Kidney epithelial cell (primary cell): ENCODE measurements at places on chromosomes 13 and 19. TPM values are rescaled to one million over a fixed set of nuclear protein-coding genes. Genes with fewer than 3 reads are reported as not detected.

The KLK1 gene
- not detected in 2 replicates for total RNA-seq

- peak; percentile 69 for DNase-seq
These were observed 135.7 kb downstream of the LMO7 start for GRCh38 chr13:75771818-75772217.

The TEKTIP1 gene
- total RNA-seq: not detected in 2 replicates

- no peak for DNase-seq
These were observed 10.6 kb downstream of the ERICH6B start for GRCh38 chr13:45604892-45605291.

- DNase-seq: no peak
These were observed 526 bp downstream of the NFIX start for GRCh38 chr19:12995596-12996405.

DNA sequence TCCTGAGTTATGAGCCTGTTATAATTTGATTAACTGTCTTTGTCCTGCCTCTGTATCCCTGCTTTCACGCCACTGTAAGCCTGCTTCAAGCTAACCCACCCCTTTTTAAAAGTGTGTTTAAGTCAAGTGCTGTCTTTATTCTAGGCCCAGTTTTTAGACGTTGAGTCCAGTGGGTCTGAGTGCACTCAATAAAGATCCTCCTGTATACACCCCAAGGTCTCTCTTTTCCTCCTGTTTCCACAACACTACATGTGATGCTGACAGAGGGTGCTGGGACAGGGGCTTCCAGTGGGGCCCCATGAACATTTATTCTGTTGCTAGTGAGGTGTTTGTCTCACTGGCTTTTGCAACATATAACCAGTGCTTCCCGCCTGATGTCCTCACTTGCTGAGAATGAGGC, 6.7 kb upstream of the F2RL3 start:
- no peak for DNase-seq

The NAPA gene
- 127 and 142 TPM in 2 replicates for total RNA-seq

DNA sequence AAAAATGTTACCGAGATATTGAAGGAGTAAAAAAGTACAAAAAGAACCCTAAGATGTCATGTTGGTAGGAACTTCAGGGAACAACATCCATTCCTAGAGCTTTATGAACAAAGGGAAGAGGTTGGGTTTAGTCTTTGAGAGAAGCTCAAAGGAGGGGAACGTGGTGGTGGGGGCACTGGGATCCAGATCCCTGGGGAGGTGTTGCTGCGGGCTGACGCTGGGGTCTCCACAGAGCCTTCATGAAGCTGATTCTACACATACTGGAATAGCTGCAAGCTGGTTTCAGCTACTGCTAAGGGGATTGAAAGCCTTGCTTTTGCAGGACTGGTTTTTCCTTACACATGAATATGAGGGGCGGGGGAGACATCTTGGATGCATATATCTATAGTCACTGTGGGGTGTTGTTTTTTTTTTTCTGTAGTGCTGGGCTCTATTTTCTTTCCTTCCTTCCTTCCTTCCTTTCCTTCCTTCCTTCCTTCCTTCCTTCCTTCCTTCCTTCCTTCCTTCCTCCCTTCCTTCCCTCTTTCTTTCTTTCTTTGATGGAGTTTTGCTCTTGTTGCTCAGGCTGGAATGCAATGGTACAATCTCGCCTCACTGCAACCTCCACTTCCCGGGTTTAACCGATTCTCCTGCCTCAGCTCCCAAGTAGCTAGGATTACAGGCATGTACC, 6.5 kb upstream of the MZF1 start:
- no peak for DNase-seq

- no peak for DNase-seq
These were observed 7.8 kb downstream of the NCLN start for GRCh38 chr19:3193256-3194105.

- no peak for DNase-seq
These were observed 55.4 kb downstream of the GSX1 start for GRCh38 chr13:27847669-27848068.

The KLK7 gene
- total RNA-seq: 18.7 and 18.8 TPM in 2 replicates

The ACP7 gene
- total RNA-seq: 0.33 and 0.82 TPM in 2 replicates

DNA sequence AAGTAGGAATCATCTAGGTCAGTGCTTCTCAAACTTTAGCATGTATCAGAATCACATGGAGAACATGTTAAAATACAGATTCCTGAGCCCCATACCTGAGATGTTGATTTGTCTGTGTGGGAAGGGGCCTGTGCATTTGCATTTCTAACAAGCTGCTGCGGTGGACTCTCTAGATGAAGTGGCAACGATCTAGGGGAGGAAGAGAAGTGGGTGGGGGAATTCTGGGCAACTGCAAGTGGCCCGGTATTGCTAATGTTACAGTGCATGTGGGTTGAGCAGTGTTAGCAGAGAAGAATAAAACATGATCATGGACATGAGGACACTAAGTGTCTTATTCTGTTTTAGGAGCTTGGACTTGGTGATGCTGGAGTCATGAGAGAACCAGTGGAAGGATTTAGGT, 329.0 kb downstream of the OLFM4 start:
- no peak for DNase-seq

DNA sequence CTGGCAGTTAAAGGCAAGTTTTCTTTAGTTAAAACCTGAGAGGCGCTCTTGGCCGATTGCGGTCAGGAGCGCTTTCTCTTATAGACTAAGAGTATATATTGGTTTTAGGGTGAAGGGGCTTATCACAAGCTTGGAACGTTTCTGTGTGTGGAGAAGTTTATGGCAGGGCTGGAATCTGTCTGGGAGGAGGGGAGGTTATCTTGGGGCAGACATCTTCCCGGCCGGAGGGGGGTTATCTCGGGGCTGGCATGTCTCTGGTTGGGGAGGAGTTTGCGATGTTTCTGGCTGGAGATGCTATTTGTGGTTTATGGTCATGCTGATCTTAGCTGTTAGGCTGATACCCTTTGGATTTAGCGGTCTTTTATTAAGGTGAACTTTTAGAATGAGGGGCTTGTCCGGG, 18.3 kb downstream of the KDM4B start:
- DNase-seq: no peak

- DNase-seq: no peak
These were observed 10.8 kb downstream of the GYS1 start for GRCh38 chr19:48982280-48982679.

DNA sequence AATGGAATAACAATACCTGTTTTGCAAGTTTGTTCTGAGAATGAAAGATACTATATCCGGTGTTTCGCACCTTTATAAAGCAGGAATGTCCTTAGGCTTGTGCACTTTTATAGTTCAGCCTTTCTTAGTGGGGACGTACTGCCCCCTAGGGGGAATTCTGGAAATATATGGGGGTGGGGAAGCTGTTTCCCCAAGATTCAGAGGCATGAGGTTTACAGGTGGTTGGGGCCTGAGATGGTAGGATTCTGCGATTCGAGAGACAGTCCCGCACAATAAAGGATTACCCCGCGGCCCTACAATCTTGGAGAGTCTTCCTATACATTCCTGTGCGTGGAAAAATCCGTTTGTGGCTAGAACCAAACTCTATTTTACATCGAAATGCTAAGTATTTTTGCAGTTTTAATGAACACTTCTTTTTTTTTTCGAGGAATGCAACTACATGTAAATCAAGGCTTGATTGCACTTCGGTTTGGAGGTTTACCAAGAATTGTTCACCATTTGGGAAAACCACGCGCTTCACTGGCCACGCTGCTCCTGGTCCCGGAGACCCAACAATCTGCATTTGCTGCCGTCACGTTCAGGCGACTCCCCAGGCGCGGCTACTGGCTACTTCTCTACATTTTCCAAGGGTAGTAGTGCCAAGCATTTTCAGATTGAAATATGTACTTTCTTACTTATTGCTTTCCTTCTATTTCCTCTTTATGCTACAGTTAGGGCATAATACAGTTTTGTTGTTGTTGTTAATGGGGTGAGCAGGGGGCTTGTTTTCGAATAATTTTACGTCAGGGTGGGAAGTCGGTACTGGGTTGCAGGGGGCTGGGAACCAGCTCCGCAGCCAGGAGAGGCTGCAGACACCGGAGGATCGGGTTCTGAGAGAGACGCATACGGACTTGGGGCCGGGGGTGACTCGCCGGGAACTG, 830 bp downstream of the NEK5 start:
- no peak for DNase-seq

The INSL3 gene
- not detected in 2 replicates for total RNA-seq

GRCh38 chr13:86559901-86560300, 760.7 kb upstream of the SLITRK6 start:
- DNase-seq: no peak

DNA sequence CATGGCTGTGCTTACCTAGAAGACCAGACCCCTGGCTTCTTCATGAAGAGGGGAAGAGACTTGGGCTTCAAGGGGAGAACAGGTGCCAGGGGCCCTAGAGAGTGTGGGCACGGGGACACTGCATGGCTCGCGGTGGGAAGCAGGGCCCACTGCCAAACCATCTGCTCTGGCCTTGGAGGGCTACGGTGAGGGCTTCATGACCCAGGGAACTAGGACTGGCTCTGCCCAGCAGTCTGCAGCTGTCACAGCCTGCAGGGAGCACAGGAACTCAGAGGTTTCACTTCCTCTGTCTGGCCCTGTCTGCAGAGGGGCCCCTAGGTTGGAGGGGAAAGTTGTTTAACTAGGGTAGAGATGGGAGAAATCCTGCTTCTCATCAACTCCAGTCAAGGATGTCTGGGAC, 4.3 kb downstream of the ERCC1 start:
- DNase-seq: no peak

- DNase-seq: no peak
These were observed 25.4 kb downstream of the MAP2K2 start for GRCh38 chr19:4098493-4098892.

DNA sequence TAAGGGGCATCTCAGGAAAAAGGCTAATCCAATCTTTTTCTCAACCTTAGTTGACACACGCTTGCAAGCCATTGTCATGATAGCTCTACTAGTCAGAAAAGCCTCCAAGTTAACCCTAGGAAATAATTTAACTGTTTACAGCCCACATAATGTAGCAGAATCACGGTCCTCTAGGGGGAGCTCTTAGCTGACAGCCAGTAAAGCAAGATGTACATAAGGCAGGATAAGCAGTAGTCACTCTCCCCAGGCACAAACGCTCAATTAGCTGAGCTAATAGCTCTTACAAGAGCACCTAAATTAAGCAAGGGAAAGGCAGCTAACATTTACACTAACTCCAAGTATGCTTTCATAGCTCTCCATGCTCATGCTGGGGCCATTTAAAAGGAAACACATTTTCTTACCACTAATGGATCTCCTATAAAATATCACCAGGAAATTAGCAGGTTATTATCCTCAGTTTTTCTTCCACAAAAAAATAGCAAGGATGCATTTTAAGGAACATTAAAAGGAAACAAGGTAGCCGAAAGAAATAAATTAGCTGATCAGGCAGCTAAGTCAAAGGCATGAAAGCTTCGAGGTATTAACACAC, 33.7 kb upstream of the ZSCAN5A start:
- no peak for DNase-seq

The NDUFA11 gene
- total RNA-seq: 203 and 311 TPM in 2 replicates

GRCh38 chr19:54115109-54116063, at the start of the genes PRPF31 and TFPT:
Gene PRPF31 (plus strand): TSS chr19:54115754. CDS start chr19:54118279, 2,525 bp downstream.
Gene TFPT (minus strand): TSS chr19:54115657. CDS start chr19:54115269, 388 bp downstream.
- DNase-seq: peak; percentile 83
